ENCODE measurements at places on chromosomes 12 and 14. TPM values are rescaled to one million over a fixed set of nuclear protein-coding genes. Genes with fewer than 3 reads are reported as not detected.

Gene LRRK2
- total RNA-seq, result 0.14 TPM

GRCh38 chr12:97275728-97276590 is 186.6 kb upstream of the RMST start:
- peak; percentile 57 for ATAC-seq

GRCh38 chr14:66312451-66312850 is 173.7 kb upstream of the CCDC196 start:
- ATAC-seq, result no peak

Gene FBRSL1
- total RNA-seq, result 11.0 TPM

Gene SLC7A8
- total RNA-seq, result 8.3 TPM

- ATAC-seq, result no peak
Observed at GRCh38 chr12:39632670-39633069, 13.1 kb upstream of the ABCD2 start.

Data from motor neuron (in vitro differentiated cells).